ENCODE measurements at places on chromosomes 3 and 15.

DNA sequence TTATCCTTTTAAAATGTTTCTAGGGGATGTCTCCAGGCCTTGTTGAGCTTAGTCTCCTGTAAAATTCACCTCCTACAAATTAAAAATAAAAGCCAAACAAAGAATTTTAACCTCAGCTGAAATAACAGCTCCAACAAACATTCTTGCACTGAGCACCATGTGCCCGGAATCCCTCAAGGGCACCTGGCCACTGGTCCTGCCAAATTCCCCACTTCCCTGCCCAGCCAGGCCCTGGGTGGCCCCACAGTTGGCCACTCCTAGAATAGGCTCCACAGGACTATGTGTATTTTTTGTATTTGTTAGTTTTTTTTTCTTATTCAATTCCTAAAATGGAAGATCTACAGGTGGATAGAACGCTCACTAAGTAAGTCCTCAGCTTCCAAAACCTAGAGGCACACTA lies 33.1 kb upstream of the PLA2G4E start:
- DNase-seq: no peak

DNA sequence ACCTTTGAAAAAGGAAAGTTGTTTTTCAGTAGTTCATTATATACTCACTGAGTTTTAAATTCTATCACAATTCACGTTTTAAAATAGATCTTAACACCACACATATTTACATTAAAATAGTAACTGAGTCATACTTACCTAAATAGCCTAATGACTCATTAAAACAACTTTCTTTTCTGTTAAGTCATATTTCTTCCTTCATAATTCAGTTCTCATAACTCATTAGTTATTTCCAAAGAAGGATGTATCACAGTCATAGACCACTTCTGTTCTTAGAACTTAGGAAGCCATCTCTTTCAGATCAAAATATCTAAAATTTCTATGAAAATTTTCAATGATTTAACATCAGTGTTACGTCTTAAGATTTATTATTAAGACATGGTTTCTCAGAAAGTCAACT lies 885.9 kb downstream of the FHIT start:
- no peak for DNase-seq

- no peak for DNase-seq
Measured at GRCh38 chr3:196216089-196216564, at the start of gene SLC51A. Gene SLC51A, plus strand, starts transcription at chr3:196216534. Its CDS starts 179 bp downstream, at chr3:196216713.

DNA sequence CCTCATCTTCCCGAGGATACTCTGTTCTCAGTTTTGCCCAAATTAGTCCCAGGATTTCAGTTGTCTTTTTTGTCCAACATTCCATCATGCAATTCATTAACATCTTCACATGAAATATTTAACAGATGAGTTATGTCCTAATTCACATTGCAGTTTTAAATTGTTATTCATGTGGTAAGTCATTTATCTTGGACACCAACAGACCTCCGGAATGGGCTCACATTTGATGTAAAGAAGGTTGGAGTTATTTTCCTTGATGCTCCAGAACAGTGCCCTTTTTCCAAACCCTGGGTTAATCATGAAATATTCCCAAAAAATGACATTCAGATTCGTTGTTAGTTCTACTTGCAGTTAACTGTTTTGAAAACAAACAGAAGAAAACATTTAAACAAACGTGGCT lies 32.8 kb upstream of the LRTM1 start:
- DNase-seq: no peak

DNA sequence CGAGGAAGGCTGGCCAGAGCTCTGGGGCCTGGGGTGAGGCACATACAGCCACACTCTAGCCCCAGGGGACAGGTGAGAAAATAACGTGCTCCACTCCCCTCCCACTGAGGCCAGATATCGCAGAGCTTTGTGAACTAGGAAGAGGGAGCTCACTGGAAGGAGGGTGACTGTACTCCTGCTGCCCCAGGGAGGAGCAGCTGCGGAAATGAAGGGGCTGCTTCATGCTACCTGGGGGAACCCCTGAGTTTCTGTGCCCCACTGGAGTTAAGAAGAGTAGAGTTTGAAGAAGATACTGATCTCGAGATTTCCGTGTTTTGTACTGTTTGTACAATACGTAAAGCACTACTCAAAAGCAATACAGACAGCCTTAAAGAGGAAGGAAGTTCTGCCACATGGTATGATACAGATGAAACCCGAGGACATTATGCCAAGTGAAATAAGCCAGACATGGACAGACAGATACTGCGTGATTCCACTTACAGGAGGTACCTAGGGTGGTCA lies 44.6 kb downstream of the CMTM6 start:
- peak; percentile 39 for DNase-seq

- DNase-seq: no peak
Measured at GRCh38 chr3:43254125-43254524, 32.2 kb upstream of the SNRK start.

- DNase-seq: no peak
Measured at GRCh38 chr15:81107889-81108288, 26.2 kb upstream of the CFAP161 start.

DNA sequence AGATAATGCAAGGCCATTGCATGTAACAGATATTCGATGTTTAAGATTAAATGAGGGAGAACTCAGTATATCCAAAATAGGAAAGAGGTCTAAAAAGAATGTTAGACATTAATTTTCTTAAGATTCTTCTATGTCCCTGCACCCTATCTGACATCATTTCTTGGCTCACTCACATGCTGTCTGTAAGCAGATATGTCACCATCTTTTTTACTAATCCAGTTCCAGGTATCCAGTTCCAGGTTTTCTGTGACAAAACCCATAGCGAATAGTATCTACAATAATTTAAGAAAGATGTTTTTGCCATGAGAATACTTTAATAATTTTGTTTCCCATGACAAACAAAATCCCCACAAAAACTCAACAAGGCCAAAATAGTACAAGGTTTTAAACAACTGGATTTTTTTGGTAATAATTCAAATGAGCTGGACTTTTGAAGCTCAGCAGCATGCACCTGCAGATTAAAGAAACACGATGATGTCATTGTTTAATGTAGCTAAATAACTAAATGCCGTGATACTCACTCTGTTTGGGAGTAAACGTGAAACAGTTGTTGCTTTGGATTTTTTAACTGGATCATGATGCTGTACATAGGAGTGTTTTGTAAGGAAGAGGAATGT lies 867.6 kb downstream of the EPHA3 start:
- DNase-seq: no peak

- no peak for DNase-seq
Measured at GRCh38 chr3:61561374-61562041, at the start of gene PTPRG. Gene PTPRG, plus strand, starts transcription at chr3:61561571. Its CDS starts 717 bp downstream, at chr3:61562288.

GRCh38 chr3:114942773-114943172 lies 204.3 kb downstream of the ZBTB20 start:
- no peak for DNase-seq

DNA sequence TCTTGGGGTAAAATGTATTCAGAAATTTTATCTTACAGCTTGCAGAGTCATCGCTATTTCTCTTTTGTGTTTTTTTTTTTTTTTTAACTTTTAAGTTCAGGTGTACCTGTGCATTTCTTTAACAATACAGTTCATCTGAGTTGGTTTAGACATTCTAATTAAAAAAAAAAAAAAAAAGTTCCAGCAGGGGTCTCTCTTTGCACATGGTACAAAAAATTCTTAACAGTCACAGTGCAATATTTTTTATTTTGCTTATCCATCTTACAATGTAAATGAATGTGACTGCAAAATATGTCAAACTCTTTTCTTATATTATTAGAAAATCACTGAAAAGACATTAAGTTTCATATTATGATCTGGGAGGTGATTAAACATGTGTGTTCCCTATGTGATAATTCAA lies 47.5 kb upstream of the SLC9A9 start:
- no peak for DNase-seq

DNA sequence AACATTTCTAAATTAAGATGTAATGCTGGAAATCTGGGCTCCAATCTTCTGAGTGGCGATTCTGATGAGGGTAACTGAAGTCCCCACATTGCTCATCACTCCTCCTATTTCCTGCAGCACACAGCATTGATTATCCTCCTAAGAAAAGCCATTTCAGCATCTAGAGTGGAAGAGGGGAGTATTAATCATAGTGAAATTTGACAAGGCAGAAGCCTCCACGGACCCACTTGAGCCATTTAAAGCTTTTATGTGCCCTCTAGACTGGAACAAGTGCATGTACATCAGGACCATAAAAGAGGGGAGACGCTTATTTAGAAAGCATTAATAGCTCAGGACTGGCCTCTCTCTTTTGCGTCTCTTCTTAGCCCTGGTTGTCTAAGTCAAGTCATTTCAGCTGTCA lies 25.8 kb downstream of the AQP9 start:
- DNase-seq: no peak

DNA sequence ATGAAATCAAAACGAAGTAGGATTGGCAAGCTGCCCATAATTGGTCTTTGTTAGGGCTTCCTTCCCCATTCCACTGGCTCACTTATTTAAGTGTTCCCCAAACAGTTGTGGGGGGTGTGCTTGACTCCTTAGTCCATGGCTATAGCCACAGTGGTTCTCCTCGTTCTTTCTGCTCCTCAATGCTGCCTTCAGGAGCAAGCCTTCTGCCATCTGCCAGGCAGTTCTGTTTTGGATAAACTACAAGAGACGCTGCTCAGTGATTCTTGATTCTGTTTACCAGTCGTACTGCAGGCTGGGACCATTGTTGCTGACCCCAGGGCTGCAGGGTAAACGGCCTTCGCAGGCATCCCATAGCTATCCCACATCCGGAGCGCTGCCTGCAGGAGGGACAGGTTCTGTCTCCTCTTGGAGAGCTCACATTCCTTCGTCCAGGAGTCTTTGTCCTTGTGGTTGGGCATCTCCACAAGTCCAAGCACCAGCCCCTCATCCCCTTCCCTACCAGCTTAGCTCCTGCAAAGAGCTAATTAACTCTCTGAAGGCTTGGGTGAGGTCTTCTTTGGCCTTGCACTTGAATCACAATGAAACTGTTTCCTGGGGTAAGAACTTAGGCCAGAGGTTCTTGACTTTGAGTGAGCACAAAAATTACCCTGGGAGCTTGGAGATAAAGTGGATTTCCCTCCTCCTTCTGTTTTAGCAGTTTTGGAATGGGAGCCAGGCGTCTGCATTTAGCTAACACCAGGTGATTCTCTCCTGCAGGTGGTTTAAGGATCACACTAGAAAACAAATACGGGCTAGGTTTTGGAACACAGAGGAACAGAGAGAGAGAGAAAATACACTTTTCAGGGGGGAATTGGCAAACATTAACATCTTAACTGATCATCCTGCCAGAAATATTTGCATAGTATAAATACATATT lies 114.9 kb downstream of the SV2B start:
- no peak for DNase-seq

- DNase-seq: no peak
Measured at GRCh38 chr15:54644796-54645195, 551.9 kb downstream of the RSL24D1 start.

- DNase-seq: no peak
Measured at GRCh38 chr15:75214293-75215096, 12.8 kb downstream of the C15orf39 start.

DNA sequence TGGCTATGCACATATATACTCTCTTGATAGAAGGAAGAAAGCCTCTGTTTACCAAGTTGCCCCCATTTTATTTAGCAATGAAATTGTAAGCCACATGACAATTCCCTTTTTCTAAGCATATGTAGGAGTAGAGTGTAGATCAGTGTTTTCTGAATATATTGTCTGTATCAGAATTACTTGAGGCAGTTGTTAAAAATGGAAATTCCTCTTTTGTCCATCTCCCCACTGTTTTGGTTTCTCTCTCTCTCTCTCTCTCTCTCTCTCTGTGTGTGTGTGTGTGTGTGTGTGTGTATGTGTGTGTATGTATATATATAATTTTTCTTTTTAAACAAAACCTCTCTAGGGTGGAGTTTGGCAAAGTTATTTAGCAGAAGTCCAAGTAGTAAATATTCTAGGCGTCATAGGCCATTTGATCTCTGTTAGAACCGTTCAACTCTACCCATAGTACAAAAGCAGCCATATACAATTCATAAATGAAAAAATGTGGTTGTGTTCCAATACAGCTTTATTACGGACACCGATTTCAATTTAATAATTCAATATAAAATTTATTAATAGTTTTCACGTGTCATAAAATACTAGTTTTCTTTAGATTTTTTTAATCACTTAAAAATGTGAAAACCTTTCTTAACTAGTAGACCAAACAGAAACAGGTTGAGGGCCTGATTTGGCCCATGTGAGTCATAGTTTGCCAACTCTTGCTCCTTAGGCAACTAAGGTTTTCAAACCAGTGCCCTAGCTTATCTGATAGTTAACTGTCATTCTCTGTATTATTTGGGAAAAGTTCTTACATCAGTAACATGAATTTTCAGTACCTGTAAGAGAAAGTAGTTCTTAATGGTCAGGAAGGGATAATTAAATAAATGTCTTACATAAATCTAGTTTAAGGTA lies 39.8 kb downstream of the UBE2E1 start:
- DNase-seq: no peak

GRCh38 chr15:40338921-40339620 lies 1.7 kb downstream of the CCDC9B start:
- DNase-seq: no peak

DNA sequence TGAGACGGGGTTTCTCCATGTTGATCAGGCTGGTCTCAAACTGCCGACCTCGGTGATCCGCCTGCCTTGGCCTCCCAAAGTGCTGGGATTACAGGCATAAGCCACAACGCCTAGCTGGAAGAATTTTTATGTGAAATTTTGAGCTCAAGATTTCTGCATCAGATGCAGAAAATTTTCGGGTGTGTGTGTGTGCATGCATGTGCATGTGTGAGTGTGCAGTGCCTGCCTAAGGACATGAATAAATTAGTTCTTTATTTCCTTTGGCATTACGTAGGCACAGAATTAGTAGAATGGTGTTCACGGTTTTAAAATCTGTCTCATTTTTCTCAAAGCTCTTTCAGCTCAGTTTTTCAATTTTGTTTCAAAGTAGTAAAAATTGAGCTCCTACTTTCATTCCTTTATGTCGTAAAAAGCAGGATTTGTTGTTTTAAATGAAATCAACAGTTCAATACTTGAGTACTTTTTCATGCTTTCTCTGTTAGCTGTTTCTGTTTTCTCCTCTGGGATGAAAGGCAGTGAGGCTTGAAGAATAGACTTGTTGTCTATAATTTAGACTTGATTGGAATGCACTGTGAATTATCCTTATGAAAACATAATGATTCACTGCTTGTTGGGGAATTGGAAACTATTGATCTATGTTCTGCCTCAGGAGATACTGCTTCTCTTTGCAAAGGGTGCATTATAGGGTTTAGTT lies 23.3 kb upstream of the RAB11A start:
- no peak for DNase-seq

- DNase-seq: no peak
Measured at GRCh38 chr15:88636654-88637053, 2.2 kb upstream of the ISG20 start.

DNA sequence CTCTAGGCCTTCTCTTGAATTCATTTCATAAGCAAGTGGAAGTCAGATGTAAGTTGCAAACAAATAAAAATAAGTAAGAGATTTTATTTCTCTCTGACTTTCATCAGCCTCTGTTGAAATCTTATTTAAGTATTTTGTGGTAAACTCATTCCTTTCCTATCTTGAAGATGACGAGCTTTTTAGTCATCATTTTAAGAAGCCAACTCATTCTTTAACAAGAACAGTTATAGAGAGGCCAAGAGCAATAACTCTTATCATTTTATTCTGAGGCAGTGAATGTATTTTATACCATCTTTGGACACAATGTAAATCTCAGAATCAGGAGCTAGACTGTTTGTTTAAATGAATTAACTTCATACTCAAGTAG lies 147.5 kb upstream of the MBNL1 start:
- no peak for DNase-seq

Measured in activated CD4-positive, alpha-beta T cell treated with anti-CD3 and anti-CD28 coated beads for 1 hour (primary cell).